Stimulated activated CD4-positive, alpha-beta T cell treated with anti-CD3 and anti-CD28 coated beads, Interleukin-12 subunit alpha, Interleukin-12 subunit beta, amount 100 ng/mL, for 48 hours (primary cell): ENCODE measurements at places on chromosomes 7 and 10.

DNA sequence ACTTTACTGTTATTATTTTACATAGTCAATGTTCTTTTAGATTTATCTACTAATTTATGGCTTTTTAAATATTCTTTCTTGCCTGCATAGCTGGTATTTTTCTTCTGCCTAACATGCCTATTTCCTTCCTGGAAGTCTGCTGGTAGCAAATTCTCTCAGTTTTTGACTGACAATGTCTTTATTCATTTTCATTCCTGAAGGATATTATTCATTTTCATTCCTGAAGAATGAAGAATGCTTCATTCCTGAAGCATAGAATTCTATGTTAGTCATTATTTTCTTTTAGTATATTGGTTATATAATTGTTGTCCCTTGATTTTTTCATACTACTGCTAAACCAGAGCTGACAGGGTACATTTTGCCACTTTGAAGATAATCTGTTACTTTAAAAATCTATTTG lies 41.8 kb downstream of the TMEM168 start:
- no peak for DNase-seq

GRCh38 chr7:91759205-91759863 lies 121.2 kb downstream of the MTERF1 start:
- no peak for DNase-seq

DNA sequence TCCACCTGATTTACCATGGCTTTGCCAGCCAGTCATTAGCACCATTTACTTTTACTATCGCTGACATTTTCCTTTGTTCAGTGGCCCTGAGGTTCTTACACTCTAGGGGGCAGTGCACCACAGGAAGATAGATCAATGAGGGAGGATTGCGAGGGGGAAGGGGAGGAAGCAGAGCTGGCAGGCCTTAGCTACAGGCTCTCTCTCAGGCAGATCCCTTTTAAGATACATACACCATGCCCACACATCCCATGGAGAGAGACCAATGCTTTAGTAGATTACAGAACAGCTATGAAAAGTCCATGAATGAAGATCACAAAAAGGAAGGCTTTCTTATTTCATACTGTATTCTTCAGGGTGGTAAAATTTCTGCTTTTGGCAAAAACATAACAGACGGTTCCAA lies 47.4 kb downstream of the DENND11 start:
- peak; percentile 20 for DNase-seq

DNA sequence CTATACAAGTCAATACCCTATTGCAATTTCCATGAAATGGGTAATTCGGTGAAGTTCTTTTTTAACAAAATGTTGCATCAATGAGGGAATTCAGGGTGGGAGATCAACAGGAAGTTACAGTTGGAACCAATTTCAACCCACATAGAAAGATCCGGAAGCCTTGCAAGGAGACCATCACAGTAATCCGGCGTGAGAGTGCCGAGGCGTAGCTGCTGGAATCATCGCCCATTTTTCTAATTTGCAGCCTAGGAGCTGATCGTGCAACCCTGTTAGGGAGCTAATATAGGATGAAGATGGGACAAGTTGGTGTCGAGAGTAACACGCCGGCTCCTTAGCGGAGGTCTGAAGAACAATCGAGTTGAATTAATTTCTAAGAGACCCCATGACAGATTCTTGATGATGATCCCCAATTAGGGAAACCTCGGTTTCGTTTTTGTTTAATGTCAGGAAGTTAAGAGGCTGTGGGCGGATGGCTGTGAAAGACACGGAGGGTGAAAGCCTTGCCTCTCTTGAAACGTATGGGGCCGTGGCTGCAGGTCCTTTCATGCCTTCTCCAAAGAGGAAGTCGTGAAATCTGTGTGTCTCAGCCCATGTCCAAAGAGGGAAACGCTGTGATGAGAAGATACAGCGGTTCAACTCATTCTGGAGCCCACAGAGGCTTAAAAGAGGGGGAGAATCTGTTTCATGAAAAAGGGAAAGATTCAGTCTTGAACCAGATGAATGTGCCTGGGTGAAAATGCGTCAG lies 51.2 kb upstream of the CARD11 start:
- peak; percentile 24 for DNase-seq

GRCh38 chr7:29859104-29859503 lies 52.8 kb downstream of the WIPF3 start:
- no peak for DNase-seq

GRCh38 chr7:140440593-140440992 lies 36.7 kb downstream of the RAB19 start:
- DNase-seq: no peak

GRCh38 chr10:119343011-119343601 lies 135.7 kb downstream of the GRK5 start:
- no peak for DNase-seq

GRCh38 chr7:138352570-138353461 lies 107.2 kb upstream of the TRIM24 start:
- no peak for DNase-seq

DNA sequence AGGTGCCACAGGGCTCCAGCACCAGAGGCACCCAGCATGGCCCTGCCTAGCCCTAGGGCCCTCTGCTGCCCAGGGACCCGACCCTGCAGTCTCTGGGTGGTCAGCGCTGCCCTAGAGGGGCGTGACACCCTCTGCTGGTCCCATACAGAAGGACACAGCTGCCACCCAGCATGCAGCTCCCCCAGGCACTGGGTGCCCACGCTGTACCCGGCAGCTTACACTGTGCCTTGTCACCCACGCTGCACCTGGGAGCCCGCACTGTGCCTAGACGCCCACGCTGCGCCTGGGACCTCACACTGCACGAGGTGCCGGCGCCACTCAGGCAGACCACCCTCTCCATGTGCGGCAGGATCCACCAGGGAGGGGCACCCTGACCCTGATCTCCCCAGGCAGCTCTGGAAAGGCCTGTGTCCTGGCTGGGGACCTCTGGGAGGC lies 55.2 kb downstream of the PWWP2B start:
- no peak for DNase-seq

GRCh38 chr7:135238112-135238744 lies 4.6 kb downstream of the STRA8 start:
- no peak for DNase-seq

DNA sequence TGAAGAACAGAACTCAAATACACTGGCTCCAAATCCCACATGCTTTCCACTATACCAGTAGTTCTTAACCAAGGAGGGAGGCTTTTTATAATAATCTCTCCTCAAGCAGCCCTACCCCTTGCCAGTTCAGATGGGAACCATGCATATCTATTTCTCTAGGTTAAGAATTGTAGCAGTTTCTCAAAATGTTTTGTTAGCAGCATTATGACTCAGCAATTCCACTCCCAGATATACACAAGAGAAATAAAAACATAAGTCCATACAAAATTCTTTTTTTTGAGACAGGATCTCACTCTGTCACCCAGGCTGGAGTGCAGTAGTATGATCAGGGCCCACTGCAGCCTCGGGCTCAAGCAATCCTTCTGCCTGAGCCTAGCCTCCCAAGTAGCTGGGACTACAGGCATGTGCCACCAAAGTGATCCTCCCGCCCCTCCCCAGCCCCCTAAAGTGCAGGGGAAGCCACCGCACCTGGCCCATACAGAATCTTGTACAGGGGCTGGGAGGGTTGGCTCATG lies 18.1 kb downstream of the YWHAG start:
- DNase-seq: no peak

- DNase-seq: no peak
These were observed 11.6 kb downstream of the NAMPT start for GRCh38 chr7:106273009-106273668.

DNA sequence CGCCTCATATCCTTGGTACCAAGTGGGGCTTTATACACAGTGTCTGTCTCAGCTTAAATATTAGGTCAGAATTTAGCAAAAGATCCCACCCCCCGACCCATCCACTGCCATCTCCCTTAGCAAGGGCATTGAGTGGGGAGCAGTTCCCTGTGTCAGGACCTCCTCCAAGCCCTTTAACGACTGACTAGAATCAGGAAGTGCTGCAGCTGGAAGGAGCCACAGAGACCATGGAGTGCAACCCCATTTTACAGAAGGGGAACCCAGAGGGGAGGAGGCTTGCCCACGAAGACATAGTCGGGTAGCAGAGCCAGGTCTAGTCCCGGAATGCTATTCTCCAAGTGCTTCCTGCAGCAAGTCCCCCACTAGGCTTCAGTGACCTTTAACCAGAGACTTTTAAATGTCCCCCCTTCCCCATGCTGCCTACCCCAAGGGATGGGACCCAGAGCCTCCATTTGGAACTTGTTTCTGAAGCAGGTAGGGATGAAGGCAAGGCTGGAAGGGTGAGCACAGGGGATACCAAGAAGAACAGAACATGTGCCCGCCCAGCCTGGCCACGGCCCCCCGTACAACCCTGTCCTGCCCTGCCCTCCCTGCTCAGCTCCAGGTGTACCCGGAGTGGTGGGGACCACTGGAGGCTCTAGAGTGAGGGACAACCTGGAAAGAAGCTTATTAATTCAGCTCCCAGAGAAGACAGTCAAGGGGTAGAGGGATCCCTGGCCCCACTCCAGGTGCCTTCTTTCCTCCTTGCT lies 41.3 kb downstream of the C10orf105 start:
- no peak for DNase-seq

- DNase-seq: no peak
These were observed 76.4 kb upstream of the ZMIZ1 start for GRCh38 chr10:78992333-78992732.

- DNase-seq: no peak
These were observed 22.7 kb downstream of the NYAP1 start for GRCh38 chr7:100506356-100506923.

DNA sequence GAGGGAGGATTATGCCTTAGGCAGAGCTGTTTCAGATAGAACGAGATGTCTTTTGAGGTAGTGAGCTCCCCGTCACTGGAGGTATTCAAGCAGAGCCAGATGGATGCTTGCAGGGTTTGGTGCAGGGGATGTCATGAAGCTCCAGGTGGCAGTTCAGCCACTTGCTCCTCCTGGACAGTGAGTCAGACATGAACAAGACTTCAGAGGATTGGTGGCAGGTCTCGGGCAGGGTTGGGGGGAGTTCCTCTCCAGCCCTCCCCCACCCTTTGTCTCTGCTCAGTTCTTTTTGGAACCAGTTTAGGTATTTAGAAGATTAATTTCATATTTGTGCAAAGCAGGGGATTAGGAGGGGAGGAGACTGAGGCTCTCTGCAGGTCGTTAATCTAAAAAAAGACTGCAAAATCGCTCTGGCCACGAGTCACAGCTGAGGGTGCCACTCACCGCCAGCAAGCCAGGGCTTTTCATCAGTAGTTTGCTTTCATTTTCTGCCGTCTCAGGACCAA lies 21.5 kb upstream of the MYL10 start:
- no peak for DNase-seq
